GM12865 (cell line): ENCODE measurements at places on chromosomes 1 and 21.

- peak; percentile 26 for DNase-seq
Measured at GRCh38 chr1:237864338-237865244, 26.1 kb downstream of the ZP4 start.

DNA sequence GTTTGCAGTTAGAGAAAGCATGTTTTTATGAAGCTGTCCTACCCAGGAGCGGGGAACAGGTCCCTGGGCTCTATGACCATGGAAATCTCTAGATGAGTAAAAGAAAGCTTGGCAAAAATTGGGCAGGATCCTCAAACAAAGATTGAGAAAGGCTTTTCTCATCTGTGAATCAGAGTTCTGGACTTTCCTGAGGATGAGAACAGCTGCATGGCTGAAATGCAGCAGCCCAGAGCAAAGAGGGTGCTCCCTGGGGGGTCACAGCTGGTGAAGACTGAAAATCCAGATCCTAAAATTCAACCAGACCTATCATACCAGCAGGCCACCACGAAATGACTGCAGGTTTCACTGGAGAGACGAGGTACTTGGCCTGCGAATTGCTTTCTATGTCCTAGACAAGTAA, 65.7 kb upstream of the APP start:
- no peak for DNase-seq

- DNase-seq: peak; percentile 81
Measured at GRCh38 chr1:179809506-179810366, 66.6 kb downstream of the FAM163A start.

- DNase-seq: peak; percentile 15
Measured at GRCh38 chr21:14630556-14631069, 84.5 kb upstream of the SAMSN1 start.
